ENCODE measurements at places on chromosomes 1 and 21. TPM values are rescaled to one million over a fixed set of nuclear protein-coding genes. Genes with fewer than 3 reads are reported as not detected.

Gene USP1
- 30.3 TPM for total RNA-seq

Gene TMPRSS2
- total RNA-seq = not detected

Gene WRAP73
- total RNA-seq = 11.8 TPM

Gene RSRP1
- 128 TPM for total RNA-seq

Gene SPRR2E
- not detected for total RNA-seq

Gene TMPRSS15
- total RNA-seq = 0.06 TPM

Gene PDC
- total RNA-seq = 0.06 TPM

Gene OR2T33
- total RNA-seq = not detected

Gene KLHDC9
- total RNA-seq = 3.5 TPM

Gene HIPK1
- 22.6 TPM for total RNA-seq

Gene CRP
- total RNA-seq = not detected

Gene SPRR1A
- total RNA-seq = not detected

Gene LDLRAD1
- not detected for total RNA-seq

Gene IL19
- total RNA-seq = not detected

Gene GPA33
- not detected for total RNA-seq

Gene C8A
- total RNA-seq = not detected

Gene SELL
- 0.79 TPM for total RNA-seq

Gene SGIP1
- total RNA-seq = 61.1 TPM

Gene COL6A1
- 790 TPM for total RNA-seq

Data from aortic smooth muscle cell (primary cell).